ENCODE measurements at places on chromosomes 3 and 15.

DNA sequence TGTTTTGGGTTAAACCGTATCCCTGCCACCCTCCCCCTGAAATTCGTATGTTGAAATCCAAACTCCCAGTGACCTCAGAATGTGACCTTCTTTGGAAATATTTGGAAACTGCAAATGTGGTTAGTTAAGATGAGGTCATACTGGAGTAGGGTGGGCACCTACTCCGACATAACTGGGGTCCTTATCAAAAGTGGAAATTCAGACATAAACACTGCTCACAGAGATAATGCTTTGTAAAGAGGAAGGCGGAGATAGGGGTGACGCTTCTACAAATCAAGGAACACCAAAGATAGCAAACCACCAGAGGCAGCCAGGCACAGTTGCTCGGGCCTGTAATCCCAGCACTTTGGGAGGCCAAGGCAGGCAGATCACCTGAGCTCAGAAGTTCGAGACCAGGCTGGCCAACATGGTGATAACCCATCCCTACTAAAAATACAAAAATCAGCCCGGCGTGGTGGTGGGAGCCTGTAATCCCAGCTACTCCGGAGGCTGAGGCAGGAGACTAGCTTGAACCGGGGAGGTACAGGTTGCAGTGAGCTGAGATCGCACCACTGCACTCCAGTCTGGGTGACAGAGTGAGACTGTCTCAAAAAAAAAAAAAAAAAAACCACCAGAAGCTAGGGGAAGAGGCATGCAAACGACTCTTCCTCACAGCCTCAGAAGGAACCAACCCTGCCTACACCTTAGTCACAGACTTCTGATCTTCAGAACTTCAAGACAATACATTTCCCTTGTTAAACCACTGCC lies 51.1 kb upstream of the CHD2 start:
- no peak for DNase-seq

DNA sequence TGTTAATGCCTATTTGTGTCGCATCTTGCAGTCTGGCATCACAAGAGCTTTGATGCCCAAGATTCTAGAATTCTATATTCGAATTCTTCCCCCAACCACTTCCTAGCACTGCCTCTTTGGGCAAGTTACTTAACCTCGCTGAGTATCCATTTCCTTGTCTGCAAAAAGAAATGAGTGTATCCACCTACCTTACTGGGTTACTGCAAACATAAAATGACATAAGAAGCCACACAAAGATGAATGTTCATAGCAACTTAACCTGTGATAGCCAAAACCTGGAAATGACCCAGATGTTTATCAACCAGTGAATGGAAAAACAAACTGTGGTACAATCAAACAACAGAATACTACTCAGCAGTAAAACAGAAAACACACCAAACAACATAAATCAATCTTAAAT lies 24.9 kb downstream of the RFTN1 start:
- no peak for DNase-seq

- no peak for DNase-seq
These were observed 146.8 kb downstream of the EPHB1 start for GRCh38 chr3:134941820-134942219.

DNA sequence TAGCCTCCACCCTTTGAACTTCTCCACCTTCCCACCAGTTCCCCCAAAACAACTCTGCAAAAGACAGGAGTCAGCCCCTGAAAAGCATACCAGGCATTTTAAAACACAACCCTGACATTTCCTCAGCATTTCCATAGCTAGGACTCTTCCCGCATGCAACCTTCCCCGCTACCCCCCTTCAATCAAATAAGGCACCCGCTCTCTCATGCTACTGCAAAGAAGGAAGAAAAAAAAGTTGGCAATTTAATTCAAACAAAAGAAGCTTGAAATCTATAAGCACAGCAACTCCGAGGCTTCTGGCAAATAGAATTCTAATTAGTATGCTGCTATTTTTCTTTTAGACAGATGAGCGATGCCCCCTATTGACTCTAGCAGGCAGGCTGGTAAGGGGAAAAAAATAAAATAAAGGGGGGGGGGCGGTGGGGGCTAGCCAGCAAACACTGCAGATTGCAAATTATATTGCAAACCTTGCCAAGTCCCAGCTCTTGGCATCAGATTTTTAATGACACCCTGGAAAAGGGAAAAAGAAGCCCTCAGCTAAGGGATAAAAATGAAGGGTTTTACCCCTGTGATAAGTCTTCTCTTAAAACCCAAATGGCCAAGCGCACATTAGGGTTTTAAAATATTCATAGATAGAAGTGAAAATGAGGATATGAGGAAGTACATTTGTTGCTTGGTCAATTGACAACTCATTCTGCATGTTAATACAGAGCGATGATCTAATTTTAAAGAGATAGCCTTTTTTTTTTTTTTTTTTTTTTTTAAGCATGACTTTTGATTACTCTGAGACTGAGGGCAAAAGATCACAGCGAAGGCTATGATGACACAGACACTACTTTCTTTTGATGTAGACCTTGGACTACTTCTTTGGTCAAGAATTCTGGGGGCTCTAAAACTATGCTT lies 255.2 kb downstream of the NR2F2 start:
- DNase-seq, result no peak

- no peak for DNase-seq
These were observed 981.9 kb downstream of the FHIT start for GRCh38 chr3:60269377-60269776.

DNA sequence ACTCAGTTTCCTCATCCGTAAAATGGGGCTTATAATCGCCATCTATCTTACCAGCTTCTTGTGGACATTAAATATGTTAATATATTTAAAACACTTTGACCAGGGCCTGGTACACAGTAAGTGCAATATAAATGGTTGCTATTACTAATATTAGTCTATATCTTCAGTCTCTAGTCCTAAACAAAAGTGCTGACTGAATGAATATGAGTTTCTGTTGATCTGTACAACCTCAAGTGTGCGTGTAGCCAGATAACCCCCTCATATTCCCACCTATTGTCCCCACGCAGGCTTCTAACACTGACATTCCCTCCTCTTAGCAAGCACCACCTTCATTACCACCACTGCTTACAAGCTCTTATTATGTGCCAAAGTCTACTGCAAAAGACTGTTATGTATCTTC lies 27.6 kb upstream of the LMCD1 start:
- DNase-seq, result no peak

- DNase-seq, result peak; percentile 39
These were observed 586 bp downstream of the LRRK1 start for GRCh38 chr15:100919481-100920405.

GRCh38 chr15:67144609-67145311 lies 79.4 kb downstream of the SMAD3 start:
- DNase-seq, result peak; percentile 62

- no peak for DNase-seq
These were observed 220.9 kb upstream of the CTNNB1 start for GRCh38 chr3:40978442-40978841.

GRCh38 chr3:88114878-88115549 lies 34.7 kb upstream of the C3orf38 start:
- DNase-seq, result no peak

- DNase-seq, result no peak
These were observed 3.9 kb upstream of the PAK2 start for GRCh38 chr3:196735751-196736150.

DNA sequence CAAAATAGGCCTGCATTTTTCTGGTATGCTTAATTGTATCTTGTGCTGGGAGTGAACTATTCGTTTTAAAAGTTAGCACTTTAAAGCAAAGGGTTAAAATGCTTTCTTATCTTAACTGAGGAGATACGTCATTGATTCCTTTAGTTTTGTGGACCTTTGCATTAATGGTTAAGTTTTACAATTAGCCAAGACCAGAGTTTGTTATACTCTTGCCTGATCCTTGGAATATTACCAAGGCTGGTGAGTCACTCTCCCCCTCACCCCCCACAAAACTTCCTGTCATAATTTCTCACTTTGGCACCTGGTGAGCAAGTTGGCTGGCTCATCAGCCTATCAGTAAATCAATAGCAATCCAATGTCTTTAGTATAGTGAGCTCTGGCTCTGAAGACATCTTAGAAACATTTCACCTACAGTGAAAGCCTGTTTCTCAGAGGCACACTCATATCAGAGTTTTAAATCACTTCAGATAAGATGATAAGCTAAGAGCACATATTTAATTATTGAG lies 26.7 kb downstream of the SLC2A2 start:
- peak; percentile 87 for DNase-seq

GRCh38 chr3:140432229-140432669 lies 245.6 kb upstream of the TRIM42 start:
- DNase-seq, result no peak

DNA sequence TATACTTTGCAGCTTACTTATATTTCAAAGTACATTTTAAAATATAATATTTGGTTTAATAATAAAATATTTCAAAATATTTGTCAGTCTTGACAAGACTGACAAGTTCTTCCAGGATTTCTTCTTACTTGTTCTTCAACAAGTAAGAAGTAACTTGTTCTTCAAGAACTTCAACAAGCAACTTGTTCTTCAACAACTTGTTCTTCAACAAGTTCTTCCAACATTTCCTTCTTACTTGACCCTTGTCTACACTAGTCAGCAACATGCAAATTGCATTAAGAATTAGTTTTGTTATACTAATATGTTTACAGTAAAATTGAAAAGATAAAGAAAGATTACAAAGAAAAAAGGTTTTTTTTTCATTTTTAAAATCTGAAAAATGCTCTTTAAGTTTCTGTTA lies 731.7 kb downstream of the NSUN3 start:
- DNase-seq, result no peak

- no peak for DNase-seq
These were observed 46.6 kb downstream of the FAH start for GRCh38 chr15:80199366-80199765.

GRCh38 chr3:119637679-119638477 lies 22.5 kb downstream of the POPDC2 start:
- DNase-seq, result peak; percentile 87

Measured in mammary epithelial cell (primary cell).